ENCODE measurements at places on chromosomes 2 and 18. TPM values are rescaled to one million over a fixed set of nuclear protein-coding genes. Genes with fewer than 3 reads are reported as not detected.

The CAPN14 gene
- not detected for total RNA-seq

The ITGA4 gene
- 1.9 TPM for total RNA-seq

The SCG2 gene
- 1.4 TPM for total RNA-seq

The IL1F10 gene
- not detected for total RNA-seq

The ACTR1B gene
- total RNA-seq, result 44.8 TPM

The CRYGB gene
- total RNA-seq, result not detected

Data from A549 treated with RU486 at 1 μM for 4 hours (cell line).